ENCODE measurements at places on chromosomes 13 and 19.
A peak's percentile ranks its signal among the peaks of the same experiment; 100 is the strongest.

DNA sequence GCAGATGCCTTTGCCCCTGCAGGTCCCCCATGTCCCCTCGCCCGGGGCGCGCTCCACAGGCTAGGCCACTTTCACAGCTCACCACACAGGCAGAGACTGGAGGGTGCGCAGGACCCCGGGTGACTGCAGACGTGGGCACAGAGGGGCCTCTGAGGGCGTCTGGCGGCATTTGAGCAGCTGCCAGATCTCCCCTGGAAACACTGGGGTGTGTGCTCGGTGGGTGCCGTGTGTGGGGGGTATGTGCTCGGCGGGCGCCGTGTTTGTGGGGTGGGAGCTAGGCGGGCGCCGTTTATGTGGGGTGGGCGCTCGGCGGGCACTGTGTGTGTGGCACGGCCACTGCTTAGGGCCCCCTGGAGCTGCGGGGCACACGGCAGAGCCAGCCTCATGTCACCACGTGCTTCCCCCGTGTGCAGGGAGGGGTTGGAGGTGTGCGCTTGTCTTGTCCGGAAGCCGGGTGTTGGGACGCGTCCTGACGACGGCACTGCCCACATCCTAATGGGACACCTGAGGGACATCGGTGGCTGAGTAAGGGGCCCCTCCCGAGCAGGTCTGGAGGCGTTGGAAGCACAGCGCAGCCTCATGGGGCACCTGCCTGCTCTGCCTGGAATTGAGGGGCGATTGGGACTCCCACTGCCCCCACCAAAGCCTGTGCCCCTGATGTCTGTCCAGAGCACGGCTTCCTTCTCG, 16.7 kb downstream of the CSNK1G2 start:
- DNase-seq, result no peak

- no peak for DNase-seq
These were observed 56.5 kb downstream of the HSPH1 start for GRCh38 chr13:31105020-31105795.

DNA sequence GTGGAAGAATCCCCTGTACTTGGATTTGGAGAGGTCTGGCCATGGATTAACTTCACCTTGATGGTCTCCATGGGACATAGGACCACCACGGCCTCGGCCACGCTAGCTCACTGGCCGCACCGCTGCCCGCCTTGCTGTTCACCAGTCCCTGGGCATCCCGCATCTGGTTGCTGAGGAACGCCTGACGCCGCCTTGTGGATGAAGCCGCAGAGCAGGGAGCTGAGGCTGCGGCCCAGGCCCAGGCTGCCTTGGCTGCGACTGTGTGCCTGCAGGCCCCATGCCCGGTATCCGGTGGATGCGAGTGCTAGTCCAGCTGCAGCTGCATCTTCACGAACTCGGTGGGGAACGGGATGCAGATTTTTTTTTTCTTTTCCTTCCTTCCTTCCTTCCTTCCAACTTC, 1407.1 kb downstream of the UQCRFS1 start:
- no peak for DNase-seq

DNA sequence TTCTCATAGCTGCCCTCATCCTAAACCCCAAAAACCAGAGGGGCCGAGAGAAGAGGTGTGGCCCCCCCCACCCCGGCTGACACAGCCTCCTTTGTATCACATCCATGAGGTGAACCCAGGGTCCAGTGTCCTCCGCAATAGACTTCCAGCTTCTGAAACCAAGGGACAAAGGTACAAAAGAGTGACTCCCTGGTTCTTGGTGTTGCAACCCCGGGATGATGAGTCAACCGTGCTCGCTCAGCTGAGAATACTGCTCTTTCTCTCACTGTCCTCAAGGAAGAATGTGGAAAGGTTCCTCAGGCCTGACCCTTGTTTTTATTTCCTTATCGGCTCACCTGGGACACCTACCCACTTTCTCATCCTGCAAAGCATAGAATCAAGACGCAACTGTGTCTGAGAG, 5.5 kb downstream of the SLC15A1 start:
- DNase-seq, result peak; percentile 31

DNA sequence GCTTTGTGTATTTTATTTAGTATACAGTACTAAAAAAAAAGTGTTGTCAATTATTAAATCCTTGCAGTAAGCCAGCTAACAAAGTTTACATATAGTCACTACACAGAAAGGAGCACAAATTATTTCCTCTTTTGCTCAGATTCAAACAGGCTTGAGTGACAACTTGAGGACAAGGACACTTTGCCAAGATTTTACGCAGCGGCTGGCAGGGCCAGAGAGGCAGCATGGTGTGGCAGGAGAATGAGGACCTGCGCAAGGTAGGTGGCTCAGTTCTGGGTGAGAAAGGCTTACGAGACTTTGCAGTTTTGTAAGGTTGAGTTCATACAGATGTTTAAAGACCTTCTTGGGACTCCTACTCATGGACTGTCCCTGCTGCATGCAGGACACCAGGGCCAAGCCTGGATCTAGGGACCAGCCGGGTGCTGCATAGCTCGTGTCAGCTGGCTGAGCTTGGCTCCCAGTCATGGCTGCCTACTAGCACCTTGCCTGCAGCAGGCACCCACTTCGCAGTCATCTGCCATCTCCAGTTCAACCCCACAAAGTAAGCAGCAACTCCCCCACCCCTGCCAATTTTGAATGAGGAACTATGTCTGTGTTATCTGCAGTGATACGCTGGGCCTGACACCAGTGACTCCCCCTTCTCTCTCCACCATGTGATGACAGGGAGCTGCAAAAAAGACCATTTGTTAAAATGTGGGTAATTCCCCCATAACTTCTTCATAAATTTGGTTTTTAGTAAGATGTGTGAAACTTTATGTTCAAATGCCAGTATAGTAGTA, 3.7 kb upstream of the TUBA3C start:
- no peak for DNase-seq

GRCh38 chr13:35876601-35877000, 254.6 kb downstream of the DCLK1 start:
- no peak for DNase-seq

GRCh38 chr19:53045536-53045935, 996 bp downstream of the ERVV-2 start:
- DNase-seq, result no peak

- no peak for DNase-seq
These were observed 108.2 kb downstream of the DACH1 start for GRCh38 chr13:71758828-71759227.

GRCh38 chr19:3469638-3470499, 10.5 kb downstream of the SMIM24 start:
- DNase-seq, result no peak

DNA sequence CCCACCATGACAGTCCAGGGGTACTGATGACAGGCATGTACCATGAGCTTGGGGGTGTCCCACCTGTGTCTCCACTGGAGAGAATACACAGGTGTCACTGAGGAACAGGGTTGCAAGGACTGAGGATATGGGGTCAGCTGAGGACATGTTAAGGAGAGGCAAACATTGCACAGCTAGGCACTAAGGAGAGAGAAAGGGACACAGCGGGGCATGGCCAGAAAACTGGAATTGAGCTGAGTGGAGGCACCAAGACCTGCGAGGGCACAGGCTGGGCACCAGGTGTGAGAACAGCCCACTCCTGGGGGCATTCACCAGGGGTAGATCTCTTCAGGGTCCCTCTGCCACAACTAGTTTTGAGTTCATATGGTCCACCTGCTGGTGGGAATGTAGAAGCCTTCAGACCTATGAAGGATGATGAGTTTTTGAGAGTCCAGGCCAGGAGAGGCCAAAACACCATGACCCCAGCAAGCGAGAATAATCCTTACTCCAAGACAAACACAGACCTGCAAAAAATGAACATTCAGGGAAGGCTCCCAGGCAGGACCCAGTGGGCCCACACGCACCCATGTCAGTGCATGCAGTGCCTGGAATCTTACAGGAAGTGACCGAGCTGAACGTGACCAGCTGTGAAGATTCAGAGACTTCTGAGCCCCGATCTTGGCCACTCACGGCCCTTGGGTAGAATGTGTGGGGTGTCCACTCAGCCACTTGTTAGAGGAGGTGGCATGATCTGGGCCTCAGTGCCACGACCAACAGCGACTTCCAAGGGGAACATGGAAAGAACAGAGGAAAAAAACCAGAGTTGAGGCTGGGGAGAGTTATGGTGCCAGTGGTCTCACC, 1.4 kb upstream of the ZNF584 start:
- no peak for DNase-seq

- DNase-seq, result no peak
These were observed 89.3 kb downstream of the SLAIN1 start for GRCh38 chr13:77786695-77787287.
